Activated CD8-positive, alpha-beta memory T cell treated with anti-CD3 and anti-CD28 coated beads for 1 hour (primary cell): ENCODE measurements at places on chromosomes 6 and 20.

GRCh38 chr6:33857093-33857931 lies 53.5 kb upstream of the MLN start:
- no peak for DNase-seq

- no peak for DNase-seq
Measured at GRCh38 chr6:14573267-14573666, 455.7 kb downstream of the CD83 start.

- no peak for DNase-seq
Measured at GRCh38 chr20:13017235-13017634, 8.5 kb downstream of the SPTLC3 start.

DNA sequence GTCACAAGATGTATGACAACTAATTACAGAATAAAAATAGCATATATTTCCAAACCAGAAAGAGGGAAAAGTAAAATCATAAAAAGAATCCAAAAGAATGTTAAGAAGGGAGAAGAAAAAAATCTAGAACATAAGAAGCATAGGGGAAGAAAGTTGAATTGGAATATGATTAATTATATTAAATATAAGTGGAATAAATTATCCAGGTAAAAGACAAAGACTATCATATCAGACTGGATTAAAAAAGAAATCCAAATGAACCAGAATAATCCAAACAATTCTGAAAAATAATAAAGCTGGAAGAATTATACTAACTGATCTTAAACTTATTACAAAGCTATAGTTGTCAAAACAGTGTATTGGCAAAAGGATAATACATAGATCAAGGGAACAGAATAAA lies 23.6 kb downstream of the CSNK2A1 start:
- no peak for DNase-seq

DNA sequence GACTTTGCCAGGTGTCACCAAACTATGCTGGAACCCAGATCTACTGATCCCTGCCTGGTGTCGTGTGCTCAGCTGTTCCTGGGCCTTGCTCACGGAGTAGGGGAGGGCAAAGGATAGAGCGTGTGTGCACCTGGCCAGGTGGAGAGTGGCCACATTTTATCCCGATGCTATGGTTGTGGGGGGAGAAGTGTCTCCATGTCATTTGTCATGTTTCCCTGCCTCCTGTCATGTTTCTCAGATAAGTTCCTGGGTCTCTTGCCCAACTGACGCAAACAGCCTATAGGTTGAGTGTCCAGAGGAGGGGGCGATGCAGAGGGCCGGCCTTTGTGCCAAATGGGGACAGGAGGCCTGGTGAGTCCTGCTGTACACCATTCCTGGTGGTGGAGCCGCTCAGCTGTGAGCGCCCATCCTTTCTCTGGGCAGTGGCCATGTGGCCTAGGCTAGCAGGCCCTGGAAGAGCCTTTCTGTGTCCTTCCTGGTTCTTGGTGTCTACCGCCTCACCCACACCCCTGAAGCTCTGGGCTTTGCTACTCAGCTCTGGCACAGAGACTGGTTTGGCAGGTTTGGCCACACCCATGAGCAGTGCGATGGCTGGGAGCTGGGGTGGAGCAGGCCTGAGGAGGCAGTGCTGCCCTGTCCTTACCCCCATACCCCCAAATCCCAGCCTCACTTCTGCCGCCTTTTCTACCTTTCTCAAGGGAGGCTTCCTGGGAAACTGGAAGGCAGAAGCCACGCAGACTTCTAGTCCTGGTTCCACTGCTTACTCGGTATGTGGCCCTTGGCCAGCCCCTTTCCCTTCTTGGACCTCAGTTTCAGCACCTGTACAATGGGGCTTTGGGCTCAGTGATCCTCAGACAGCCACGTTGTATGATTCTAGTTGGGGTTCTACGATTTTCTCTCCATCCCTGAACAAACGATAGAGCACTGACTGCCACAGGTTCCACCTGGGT lies 32.3 kb upstream of the EPB41L1 start:
- no peak for DNase-seq

DNA sequence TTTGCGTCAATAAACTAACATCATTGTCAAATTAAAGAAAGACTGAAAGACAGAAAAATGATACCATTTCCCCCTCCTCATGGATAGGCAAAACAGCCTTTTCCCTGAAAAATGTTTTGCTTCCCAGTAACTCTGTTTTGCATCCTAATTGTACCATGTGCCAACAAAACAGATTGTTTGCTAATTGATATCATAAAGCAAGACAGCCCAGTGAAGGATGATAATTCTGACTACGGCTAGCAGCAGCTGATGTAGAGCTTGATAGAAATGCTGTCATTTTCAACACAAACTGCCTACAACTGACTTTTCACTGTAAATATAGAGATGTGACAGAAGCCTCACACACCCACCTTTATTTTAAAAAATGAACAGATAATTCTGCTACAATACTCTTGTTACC lies 1061.6 kb downstream of the HACE1 start:
- DNase-seq, result no peak

- no peak for DNase-seq
Measured at GRCh38 chr6:105873211-105873704, 212.9 kb upstream of the PRDM1 start.

- no peak for DNase-seq
Measured at GRCh38 chr6:134258849-134259306, 59.0 kb downstream of the SGK1 start.

DNA sequence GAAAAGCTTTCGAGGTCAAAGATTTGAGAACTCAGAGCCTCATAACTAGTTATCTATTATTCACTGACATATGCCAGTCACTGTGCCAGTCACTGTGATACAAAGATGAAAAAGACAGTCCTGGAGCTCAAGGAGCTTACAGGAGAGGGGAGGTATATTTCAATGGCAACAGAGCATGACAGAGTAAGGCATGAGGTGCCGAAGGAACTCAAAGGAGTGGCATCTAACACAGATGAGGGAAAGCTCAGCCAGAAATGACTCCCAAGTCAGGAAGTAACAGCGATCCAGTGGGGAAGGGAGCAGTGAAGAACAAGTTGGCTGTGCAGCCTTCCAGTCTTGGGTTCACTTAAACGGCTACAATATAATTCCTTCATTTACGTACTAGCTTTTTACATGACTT lies 46.6 kb downstream of the DTNBP1 start:
- DNase-seq, result no peak

GRCh38 chr6:129644567-129645015 lies 65.4 kb downstream of the ARHGAP18 start:
- no peak for DNase-seq

DNA sequence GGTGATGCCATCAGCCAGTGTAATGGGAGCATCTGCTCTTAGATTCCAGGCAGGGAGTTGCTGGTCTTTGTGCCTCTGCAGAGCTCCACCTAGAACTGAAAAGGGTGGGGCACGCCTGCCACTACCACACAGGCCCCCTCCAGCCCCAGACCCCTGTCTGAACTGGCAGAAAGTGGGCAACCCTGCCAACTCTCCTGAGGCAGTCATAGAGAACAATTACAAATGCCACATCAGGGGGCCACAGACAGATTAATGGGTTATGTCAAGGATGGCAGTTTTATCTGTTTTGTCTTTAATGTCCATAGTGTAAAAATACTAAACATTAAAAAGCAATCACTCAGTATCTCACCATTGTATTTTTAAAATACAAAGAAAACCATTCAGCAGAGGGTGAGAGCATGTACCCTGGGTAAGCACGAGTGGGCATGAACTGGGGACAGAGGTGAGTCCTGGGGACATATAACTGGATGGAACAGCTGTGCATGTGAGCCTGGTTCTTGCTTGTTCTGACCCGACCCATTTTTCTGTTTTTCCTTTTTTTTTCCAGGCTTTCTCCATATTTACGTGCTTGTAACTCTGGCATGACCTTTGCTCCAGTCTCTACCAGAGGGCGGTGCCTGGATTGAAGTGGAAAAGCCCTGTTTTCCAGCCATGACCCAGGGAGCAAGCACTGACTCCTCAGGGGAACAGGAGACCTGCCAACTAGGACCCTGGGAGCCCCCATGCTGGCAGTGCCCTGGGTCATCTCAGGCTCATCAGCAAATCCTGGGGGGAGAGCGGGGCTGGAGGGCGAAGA lies 8.2 kb downstream of the TRAF3IP2 start:
- no peak for DNase-seq

DNA sequence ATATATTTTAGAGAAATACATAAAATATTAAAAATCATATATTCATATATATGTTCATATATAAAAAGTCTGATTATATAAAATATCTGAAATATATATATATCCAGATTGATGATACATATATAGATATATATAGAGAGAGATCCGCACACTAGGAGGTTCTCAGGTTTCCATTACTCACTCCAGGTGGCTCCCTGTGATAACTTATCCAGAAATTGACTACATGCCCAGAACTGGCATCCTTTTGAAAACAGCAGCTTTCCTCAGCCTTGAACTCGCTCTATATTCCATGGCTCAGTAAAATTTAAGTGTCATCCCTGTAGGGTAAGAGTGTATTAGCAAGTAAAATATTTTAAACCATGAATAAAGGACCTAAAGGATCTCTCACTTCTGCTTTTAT lies 206.8 kb downstream of the TINAG start:
- no peak for DNase-seq

DNA sequence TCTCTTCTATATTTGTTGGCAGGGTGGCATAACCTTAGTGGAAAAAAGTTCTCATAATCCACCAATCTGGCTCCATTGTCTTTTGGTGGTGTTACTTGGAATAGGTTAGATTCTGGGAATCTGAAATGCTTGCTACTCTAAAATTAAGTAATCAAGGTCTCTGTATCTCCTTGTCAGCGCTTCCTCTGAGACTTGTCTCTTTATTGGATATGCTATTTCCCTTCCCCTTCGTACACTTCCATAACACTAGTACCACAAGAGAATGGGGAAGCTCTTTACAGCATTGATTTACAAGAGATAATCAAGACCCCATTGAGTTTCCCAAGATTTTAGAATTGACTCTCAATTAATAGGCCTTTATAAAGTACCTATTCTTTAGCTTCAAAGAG lies 280.2 kb downstream of the ADGB start:
- DNase-seq, result no peak

- DNase-seq, result no peak
Measured at GRCh38 chr6:15242937-15243614, 2.8 kb upstream of the JARID2 start.

DNA sequence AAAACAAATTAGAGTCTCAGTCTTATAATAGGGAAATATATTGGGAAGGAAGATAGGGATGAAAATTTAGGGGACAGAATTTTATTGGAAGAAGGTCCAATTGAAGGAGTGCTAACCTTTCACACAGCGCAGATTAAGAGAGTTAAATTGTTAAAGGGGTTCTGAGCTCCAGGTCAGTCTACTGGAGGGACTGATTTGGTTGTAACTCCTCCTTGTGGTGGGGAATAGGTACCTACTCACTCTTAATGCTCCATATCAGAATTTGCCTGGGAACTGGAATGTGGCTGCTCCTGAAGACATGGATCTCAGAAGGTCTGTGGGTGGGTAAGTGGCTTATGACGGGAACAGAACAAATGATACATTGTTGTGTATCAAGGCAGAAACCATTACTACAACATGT lies 143.5 kb downstream of the FLRT3 start:
- no peak for DNase-seq

- no peak for DNase-seq
Measured at GRCh38 chr6:167972193-167972592, 25.3 kb upstream of the KIF25 start.

DNA sequence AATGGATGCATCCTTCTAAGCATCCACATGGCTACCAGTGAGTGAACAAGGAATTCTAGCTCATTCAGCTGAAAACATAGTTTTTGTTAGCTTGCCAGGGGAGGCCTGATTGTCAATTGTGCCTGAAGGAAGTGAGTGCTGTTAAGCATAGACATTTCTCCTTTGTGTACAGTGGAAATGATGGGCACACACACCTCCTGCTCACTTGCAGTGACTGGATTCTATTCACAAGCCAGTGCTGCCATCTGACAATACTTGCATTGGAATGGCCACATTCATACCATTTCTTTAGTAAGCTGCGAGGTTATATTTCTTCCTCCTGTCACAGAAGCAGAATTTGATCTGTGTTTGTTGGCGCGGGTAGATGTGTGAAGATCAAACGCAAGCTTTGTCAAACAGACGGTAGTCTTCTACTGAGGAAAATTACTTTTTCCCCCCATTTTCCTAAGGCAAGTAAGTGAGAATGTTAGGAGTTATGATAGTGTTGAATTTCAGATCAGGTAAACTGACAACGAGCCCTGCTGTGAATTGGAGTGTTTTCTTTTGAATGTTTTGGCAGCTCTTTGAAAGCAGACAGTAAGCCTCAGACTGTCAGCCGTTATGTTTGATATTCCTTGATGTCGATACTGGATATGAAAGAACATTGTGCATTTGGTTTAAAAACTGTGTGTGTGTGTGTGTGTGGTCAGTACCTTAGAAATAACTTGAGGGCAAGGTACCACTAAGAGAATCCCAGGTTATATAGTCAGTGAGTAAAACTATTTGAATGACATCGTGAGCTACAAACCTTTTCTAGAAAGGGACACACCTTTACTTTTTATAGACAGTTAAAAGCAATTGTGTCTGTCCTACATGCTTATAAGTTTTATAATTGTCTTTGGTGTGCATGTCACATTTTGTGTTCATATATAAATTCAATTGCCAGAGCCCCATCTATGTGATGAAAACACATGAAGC lies 84.2 kb upstream of the BMP2 start:
- no peak for DNase-seq
